Astrocyte of the hippocampus (primary cell): ENCODE measurements at places on chromosomes 12 and 14.
A peak's percentile ranks its signal among the peaks of the same experiment; 100 is the strongest.

DNA sequence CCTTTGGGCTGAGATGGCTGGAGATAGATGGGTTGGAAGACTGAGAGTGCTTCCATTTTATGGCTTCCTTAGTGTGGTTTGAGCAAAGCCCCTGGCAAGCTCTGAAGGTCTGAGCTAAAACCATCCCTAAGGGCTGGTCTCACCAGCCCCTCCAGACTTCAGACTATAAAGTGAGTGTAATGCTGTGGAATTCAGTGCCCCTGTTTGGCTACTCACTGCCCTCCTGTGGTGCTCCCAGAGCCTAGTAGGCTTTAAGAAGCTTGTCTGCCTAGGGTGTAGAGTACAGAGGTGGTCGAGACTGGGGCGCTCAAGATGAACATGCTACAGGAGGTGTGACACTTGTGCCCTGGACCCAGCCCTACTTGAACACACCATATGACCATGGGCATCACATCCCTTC, 246.7 kb upstream of the FKBP4 start:
- DNase-seq, result no peak

GRCh38 chr14:39322807-39323206, 89.1 kb downstream of the MIA2 start:
- DNase-seq, result peak; percentile 11

DNA sequence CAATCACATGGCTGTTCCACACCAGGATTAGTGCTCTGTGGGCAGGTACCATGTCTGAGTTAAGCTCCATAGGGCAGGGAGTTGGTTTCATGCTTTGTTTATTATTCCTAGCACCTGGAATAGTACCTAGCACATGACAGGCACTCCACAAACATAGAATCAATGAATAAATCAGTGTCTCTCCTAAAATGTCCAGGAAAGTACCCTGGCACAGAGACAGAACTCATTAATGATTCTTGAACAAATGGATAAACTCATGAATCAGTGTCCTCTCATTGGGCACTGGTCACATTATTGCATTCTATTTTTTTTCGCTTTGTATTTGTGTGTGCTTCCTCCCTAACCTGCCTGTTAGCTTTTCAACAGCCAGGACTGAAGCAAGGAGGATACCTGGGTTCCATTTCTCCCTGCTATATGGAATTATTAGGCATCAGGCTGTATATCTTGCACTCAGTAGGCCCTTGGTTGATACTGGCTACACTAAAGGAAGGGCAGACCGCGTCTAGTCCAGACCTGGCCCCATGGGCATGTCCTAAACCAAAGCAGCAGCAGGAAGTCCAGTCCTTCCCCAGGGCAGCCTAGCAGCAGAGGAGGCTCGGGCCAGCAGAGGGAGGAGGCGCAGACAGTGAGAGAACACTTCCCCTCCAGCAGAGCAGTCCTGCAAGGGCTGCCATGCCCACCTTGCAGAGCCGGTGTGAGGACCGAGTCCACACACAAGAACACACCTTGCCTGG, 18.4 kb downstream of the HDAC7 start:
- no peak for DNase-seq

DNA sequence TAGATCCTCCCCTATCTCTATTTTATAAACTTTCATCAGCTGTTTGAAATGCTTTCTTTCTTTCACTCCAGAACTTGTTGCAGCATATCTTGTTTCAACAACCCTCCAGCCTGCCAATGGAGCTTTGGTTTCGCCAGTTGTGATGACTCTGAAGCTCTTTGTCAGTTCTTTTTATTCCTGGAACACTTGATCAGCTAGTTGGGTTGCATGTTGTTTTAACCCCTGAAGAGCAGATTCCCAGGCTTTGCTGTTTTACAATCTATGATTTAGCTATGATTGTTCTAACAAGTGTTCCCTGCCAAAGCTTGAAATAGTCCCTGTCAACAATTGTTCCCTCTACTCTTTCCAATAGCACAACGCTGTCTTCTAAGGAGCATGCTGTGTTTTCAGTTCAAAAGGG, 50.6 kb upstream of the FUT8 start:
- DNase-seq, result peak; percentile 68

- DNase-seq, result no peak
Observed at GRCh38 chr12:121806009-121806545, 2.3 kb downstream of the SETD1B start.

DNA sequence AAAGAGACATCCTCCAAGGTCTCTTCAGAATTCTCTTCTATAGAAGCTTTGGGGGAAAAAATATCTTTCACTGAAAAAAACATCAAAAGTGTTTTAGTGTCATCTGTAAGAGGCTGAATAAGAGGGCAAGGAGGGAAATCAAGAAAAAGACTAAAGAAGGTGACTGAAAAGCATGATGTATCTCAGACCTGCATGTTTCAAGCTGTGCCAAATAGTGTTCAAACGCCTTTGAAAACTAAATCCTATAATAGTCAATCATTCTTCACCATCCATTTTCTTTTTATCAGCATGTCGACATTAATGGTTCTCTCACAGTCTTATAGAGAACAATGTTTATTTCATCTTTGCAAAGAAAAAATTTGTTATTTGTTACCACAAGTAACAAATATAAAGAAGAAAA, 94.5 kb downstream of the CEP128 start:
- no peak for DNase-seq

DNA sequence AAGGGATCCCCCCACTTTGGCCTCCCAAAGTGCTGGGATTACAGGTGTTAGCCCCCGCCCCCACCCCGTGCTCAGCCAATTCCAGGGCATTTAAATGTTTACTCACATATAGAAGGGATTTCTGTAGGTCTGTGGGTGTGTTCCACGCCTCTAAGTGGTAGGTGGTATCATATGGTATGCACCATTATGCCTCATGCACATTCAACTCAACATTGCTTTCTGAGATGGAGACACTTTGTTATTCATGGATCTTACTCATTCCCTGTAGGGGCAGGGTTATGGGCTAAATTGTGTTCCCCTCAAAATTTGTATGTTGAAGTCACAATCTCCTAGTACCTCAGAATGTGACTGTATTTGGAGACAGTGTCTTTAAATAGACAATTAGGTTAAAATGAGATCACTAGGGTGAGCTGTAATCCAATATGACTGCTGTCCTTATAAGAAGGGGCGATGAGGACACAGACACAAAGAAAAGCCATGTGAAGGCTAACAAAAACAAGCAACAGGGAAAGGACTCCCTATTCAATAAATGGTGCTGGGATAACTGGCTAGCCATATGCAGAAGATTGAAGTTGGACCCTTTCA, 200.6 kb downstream of the EFCAB11 start:
- DNase-seq, result no peak

DNA sequence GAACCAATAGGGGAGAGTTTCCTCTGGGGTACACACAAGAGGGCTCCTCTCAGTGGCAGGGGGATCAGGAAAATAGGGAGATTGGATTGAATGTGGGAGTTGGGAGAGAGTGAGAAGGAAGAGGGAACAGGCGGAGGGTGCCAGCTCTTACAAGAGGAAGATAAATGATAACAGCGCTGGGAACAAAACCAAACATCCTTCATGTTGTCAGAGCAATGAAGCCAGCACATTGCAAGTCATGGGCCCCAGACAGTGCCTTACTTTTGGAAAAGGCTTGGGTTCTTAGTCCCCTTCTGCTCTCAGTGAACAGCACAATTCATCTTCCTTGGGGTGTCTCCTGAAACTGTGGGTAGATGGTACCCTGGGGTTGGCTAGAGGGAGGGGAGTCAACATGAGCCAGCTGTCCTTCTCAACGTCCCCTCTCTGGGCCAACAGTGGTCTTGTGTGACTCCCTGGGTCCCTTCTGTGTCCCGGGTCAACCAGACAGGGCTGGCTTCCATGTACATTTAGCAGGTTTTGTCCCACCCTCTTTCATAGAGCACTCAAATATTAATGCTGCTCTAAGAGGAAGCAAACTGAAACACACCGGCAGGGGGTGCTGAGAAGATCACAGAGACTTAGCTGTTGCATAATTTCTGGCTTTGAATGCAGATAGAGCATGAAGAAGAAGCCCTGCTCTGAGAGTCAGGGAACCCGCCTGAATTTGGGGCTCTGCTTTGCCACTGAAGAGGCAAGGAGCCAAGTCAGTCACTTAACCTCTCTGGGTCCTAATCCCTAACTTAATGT, 138.5 kb downstream of the ESRRB start:
- no peak for DNase-seq

DNA sequence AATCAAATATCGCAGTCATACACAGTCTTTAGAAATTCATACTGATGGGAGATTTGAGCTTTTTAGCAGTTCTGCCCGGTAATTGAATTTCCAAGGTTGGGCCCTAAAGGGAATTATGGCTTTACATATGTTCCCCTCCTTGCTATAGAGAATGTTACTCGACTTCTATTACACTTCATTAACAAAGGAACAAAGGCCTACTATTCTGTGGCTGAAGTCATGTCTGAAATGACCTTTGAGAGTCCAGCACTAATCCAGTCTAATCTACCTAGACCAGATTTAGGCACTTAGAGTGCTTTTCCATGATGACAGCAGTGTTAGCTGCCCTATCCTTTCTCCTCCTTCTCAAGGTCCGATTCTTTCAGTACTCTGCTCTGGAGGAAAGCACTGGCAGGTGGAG, 305.3 kb downstream of the MED13L start:
- DNase-seq, result no peak

- DNase-seq, result no peak
Observed at GRCh38 chr14:69683971-69684370, 72.6 kb downstream of the SUSD6 start.

GRCh38 chr14:51097287-51097686, 2.4 kb upstream of the TRIM9 start:
- no peak for DNase-seq

- DNase-seq, result peak; percentile 28
Observed at GRCh38 chr14:52279408-52279807, 11.9 kb downstream of the PTGDR start.

DNA sequence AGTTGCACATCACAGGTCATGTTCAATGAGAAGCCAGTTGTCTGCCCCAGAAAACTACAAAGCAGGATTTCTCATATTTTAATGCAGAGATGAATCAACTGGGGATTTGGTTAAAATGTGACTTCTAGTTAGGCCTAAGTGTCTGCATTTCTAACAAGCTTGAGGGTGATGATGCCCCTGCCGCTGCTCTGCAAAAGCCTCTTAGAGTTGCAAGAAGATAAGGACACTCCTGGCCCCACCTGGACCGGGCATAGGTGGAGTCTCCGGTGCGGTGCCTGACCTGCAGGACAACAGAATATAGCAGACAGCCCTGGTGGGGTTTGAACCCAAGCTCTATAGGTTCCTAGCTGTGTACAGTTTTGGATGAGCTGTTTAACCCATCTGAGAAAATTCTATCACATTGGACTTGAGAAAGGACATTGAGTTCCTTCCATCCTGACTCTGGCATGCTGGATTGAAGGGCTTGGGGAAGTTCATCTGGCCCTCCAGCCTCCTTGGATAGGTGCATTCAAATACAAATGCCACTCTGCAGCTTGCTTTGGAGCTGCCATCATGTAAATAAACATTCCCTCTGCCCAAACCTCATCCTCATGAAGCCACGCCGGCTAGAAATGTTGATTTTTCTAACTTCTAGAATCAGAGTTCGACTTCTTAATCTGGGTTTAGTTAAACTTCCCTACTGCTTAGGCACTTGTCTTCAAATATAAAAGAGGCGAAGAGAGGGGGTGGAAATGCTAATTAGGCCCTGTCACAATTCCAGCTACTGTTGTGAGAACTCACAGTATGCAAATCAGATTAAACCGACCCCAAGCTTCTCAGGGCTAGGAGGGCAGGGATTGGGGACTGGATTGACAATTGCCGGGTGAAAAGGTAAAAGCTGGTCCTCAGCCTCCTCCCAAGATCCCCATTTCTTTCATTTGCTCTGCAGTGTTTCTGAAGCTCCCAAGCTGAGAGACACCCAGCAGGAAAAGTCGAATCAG, 1225.6 kb downstream of the VRK1 start:
- no peak for DNase-seq

DNA sequence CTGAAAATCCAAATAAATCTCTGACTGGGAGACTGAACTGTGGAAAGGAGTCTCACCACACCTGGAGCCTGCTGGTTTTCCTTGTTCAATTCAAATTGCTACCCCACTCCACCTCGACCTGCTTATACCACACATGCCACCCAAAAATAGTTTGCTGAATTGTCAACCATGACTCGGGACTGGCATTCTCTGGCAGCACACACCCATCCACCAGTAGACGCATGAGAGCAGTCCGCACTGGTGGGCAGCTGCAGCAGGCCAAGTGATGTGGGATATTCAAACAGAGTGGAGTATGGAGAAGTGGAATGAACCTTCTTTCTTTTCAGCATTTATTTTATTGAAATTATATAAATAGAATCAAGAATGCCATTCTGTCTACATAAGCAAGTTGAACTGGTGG, 38.7 kb upstream of the SYCP3 start:
- DNase-seq, result no peak

GRCh38 chr14:71388862-71389261, 481.6 kb downstream of the PCNX1 start:
- DNase-seq, result no peak

GRCh38 chr12:10551375-10551774, 45.7 kb downstream of the EIF2S3B start:
- no peak for DNase-seq

DNA sequence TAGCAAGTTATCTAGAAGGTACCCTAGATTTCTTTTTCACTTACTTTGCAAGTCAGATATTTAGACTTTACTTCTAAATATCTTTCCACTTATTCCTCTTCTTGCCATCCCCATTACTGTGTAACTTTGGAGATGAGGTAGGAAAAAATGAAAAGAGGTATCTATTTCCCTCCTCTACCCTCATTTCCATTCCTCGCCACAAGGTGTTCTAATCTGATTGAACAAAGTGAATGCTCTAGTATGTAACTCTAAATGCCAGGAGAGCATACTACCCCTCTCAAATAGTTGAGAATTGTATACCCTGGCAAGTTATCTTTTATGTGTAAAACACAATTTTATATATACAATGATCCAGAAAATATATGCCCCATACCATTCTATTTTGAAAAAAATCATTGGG, 1.7 kb upstream of the LDHB start:
- DNase-seq, result no peak

- no peak for DNase-seq
Observed at GRCh38 chr12:129549656-129550055, 354.2 kb downstream of the TMEM132D start.

GRCh38 chr14:98118749-98119148, 1153.2 kb downstream of the BCL11B start:
- DNase-seq, result no peak

DNA sequence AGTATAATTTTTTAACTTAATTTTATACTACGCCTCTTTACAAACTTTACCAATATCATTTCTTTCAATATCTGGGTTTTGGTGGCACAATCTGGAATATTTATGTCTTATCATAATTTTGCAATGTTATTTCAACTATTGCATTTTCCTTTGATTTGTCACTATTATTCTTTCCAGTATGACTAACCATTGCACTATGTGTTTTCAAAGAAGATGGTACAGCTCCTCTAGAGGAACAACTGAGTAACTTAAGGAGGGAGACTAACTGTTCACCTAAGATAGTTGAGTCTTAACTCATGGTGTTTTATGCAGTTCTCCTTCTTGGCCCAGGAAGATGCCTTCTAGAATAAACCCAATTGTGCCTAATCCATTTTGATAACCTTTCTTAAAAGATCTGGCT, 60.5 kb upstream of the KIF21A start:
- DNase-seq, result peak; percentile 26

DNA sequence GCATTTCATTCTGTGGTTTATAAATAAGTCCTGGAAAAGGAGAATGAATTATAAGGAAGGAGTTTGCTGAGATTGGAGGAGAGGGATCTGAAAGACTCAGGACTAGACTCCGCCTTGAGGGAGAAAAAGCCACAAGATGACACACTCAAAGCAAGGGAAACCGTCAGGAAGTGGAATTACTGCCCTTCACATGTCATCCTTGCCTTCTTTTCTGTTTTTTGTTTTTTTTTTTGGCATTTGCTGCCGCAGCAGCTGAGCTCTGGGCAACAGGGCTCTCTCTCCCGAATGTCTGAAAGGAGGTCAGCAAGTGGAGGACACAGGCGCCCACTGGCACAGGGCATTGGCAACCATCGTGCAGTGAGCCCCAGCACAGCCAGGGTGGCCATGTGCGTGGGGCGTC, 344.9 kb downstream of the DPF3 start:
- DNase-seq, result no peak
